Stimulated activated CD4-positive, alpha-beta T cell treated with anti-CD3 and anti-CD28 coated beads, Interleukin-1b, Interleukin-23, amount 100 ng/mL, for 4 hours (primary cell): ENCODE measurements at places on chromosomes 7 and 10.

DNA sequence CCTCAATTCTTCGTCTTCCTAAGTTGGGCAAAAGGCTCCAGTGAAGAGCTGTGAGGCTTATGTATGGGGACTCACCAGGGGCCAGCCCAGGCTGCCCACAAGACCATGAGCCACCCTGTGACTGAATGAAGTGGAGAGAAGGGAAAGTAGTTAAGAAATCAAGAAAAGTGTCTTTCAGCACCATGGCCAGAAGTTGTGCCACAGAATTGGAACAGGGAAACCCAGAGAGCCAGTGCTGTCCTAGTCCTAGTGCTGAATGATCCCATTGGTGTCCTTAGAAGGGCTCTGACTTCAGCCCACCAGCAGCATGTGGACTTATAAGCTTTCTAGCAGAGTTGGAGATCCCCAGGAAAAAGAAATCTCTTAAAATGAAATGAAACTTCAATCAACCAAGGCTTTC, 37.0 kb upstream of the CCSER2 start:
- DNase-seq = no peak

DNA sequence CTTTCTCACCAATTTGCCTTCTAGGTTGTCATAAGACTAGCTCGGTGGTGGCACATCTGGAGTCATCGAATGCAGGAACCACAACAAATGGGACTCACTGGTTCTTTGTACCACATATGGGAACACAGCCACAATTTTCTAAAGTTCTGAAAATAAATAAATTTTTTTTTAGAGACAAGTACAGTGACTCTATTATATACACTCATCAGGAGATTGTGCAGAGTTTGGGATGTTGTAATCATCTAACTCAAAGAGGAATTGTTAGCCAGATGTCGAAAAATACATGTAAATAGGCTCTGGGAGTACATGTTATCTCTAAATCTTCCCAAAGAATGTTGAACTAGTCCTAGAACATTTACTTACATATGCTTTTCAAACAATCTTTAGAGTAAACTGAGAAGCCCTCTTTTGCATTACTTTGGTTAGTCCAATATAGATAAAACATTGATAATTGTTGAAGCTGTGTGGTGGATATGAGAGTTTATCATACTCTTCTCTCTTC, 19.6 kb upstream of the SEPTIN7 start:
- no peak for DNase-seq

DNA sequence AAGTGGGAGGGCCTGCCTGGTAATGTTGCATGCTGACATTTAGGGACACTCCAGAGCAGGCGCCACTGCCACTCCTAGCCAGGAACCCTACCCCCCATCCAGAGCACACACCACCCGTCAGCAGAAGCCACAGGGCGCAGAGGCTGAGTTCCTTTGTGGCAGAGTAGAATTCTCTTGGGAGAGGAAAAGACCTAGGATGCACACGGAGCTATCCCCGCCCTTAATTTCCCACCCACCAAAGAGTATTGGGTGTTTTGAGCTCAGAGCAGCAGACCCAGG, 702 bp upstream of the INSYN2A start:
- DNase-seq = no peak

DNA sequence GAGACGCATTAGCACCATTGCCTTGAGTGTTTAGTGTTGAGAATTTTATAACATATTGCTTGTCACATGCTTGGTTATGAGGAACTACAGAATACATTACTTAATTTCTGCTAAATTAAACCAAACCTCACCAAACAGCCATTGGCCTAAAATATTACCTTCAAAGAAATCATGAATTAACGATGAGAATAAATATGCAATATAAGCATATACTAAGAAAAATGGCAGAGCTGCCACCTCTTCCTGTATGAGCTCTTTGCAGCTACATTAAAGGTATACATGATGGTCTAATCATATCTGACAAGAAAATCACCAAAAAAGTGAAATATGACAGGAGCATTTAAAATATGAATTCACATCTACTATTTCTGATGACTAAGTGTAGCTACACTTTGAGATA, 5.2 kb upstream of the RHEB start:
- DNase-seq = no peak

GRCh38 chr7:133139350-133139749, 57.5 kb upstream of the CHCHD3 start:
- DNase-seq = no peak

GRCh38 chr7:44380831-44381493, 55.6 kb upstream of the CAMK2B start:
- DNase-seq = no peak

- no peak for DNase-seq
Observed at GRCh38 chr7:124152859-124153692, 120.2 kb upstream of the TMEM229A start.

DNA sequence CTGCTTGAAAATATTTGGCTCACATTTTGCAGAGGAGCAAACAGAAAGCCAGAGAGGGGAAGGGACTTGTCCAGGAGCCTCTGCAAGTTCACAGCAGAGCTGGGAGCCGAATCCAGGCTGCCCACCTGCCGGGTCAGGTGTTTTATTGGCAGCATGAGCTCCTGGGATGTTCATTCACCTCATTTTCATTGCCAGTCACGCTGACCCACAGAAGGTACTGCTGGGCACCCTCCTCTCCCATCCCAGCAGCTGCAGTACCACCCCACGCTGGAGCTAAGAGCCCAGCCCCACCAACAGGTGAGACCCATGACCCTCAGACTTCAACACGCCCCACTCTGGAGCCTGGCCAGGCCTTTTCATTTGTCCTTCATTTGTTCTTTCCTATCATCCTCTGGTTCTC, 102.7 kb downstream of the GRID1 start:
- no peak for DNase-seq

DNA sequence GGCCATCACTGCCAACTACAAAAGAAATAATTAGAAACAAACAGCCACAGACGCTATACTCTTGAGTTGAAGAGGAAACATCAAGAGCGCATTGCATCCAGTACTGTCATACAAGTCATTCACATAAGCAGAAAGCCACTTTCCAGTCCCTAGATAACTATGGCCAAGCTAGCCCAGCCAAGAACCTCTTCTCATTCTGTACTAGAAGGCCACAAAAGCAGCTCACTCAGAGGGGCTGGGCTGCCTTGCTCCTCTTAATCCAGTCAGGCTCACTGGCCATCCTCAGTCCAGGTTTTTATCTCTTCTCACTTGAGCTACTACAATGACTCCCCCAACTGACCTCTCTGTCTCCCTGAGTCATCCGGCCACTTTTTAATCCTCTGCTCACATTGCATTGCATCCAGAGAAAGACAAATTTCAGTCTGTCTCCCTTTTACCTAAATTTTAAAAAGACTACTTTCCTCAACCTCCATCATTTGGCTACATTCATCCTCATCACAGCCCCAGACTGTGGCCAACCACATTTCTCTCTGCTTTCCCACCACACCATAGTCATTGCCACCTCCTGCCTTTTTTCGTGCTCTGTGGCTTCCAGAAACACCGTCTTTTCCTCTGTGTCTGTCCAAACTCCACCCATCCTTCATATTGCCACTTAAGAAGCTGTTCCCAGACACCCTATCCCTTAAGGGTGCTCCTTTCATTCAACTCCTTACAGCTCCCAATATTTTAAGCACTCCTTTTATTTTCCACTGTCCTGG, 25.0 kb downstream of the PPP1R3C start:
- DNase-seq = no peak

DNA sequence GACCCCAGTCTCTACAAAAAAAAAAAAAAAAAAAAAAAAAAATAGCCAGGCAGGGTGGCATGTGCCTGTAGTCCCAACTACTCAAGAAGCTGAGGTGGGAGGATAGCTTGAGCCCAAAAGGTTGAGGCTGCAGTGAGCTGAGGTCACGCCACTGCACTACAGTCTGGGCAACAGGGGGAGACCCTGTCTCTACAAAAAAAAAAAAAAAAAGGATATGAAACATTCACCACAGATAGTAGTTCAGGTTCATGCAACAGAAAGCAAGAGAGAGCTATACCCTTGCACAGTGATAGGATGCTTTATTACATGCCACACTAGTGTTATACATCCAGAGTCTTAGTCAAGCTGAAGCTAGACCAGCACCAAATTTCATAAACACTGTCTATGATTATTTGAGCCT, 148.4 kb upstream of the KAT6B start:
- DNase-seq = no peak

DNA sequence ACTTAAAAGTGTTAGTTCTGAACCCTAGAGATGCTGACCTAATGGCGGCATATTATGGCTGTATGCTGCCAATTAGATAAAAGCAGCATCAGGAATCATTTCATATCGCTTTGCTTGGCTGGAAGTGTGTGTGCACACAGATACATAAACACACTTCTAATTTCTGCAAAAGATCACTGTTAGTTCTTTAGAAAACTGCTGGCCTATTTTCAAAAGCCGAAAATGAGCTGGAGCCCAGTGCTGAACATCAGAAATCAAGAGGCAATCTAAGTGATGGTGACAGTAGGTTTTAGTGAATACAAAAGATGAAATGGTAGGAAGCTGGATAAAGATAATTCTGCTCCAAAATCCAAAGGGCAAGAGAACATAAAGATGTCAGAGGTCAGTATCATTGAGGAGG, 745.8 kb upstream of the LRRTM3 start:
- DNase-seq = no peak

DNA sequence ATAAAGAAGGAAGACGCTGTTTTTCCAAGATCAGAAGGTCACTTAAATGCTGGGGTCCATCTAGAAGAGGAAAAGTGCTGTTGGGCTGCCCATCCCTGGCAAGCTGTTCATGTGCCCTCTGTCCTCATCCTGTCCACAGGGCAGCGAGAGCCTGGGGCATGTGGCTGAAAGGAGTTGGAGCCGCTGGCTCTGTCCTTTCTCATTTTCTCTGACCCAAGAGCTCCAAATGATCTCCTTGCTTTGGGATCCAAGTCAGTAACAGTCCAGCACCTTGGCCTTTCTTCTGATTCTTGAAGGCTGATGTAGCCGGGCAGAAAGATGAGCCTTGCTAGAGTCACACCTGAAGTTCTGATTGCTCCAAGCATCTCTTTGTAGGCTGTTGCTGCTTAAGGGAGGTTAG, 44.4 kb downstream of the SPDYE5 start:
- DNase-seq = no peak

DNA sequence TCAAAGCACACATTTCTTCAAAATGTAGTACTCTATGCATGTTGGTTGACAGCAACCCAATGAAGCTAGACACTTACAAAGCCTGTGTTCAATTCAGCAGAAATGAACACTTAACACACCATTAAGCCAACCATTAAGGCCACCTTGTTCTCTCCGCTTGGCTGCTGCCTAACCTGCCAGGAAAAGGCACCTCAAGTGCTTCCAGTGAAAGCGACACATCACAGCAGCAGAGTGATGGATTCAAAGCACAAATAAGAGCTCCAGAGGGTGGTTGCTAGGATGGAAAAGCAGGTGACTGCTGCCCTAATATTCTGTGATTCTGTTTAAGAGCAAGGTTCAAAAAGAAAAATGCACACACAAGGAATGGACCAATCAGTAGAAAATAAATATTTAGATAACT, 81.5 kb upstream of the GNAI1 start:
- DNase-seq = no peak

- DNase-seq = no peak
Observed at GRCh38 chr7:142960955-142961512, 1.1 kb downstream of the KEL start.

DNA sequence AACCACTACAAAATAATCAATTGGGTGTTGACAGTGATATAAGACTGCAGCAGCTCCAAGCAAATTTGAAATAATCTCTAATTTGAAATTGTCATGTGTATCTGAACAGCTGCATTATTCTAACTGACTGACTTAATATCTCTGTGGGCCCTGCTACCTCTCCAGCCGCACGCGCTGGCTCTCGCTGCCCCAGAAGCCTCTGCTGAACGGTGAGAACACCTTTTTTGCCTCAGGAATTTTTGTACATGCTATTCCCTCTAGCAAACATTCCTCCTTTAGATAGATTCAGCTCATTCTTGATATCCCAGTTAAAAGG, 155.9 kb upstream of the MDFIC start:
- no peak for DNase-seq

GRCh38 chr10:7202793-7203355, 208.0 kb downstream of the SFMBT2 start:
- DNase-seq = no peak

GRCh38 chr10:127132451-127132850, 63.9 kb downstream of the INSYN2A start:
- DNase-seq = no peak

DNA sequence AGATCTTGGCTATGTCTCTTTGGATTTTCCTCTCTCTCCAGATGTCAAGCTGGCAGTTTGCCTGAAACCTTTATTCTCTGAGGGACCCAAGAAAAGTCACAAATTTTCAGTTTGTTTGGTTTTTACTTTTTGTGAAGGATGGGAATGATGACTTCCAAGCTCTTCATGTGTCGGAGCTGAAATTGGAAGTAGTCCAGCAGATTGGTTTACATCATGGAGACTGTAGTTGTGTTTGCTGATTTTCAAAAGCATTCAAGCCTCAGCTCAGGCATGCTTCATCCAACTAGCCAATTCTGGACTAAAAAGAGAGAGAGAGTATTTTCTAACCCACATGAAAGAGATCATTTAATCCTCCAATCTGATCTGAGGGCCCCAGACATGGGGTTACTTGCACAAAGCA, 326.2 kb upstream of the AUTS2 start:
- no peak for DNase-seq

- no peak for DNase-seq
Observed at GRCh38 chr10:122779924-122780323, 65.7 kb downstream of the CUZD1 start.

- DNase-seq = no peak
Observed at GRCh38 chr10:31171402-31172083, 139.9 kb upstream of the ZNF438 start.

- DNase-seq = no peak
Observed at GRCh38 chr7:94252971-94253370, 141.7 kb upstream of the COL1A2 start.

GRCh38 chr7:152872745-152873118, 113.2 kb downstream of the ACTR3B start:
- DNase-seq = no peak

DNA sequence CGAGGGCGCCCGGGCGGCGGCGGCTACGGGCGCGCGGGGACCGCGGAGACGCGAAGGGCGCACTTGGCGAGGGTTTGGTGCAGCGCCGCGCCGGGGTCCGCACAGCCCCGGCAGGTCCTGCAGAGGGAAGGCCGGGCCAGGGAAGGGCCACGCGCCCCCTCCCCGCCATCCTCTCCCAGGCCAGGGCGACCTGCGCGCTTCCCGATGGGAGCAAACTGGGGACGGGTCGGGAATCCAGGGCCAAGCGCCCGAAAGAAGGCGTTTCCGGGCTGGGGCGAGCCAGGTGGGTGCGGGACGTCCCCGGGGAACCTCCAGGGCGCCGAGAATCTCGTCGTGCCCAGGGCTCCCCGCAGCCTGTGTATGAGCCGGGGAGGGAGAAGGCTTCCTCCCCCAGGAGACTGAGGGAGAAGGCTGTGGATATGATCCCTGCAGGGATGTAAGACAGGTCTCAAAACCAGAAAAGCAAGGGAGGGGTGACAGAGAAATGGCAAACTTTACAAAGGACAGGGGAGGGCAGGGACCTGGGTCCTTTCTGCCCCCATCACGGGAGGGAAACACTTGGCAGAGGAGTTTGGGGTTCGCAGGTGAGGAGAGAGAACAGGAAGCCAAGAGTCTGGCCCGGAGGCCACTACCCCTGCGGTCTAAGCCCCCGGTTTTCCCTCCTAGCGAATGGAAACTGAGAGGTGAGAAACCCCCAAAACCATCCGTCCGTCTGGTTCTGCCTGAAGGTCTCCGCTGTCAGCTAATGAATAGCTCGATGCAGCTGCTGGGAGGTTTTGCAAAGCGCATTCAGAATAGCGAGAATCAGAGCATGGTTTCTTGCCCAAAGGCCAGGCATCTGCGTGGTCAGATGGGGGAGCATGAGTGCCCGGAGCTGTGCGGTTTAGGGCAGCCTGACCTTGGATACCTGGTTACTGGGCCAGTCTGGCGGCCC, 674 bp downstream of the AMZ1 start:
- no peak for DNase-seq
